ENCODE measurements at places on chromosomes 6 and 20. TPM values are rescaled to one million over a fixed set of nuclear protein-coding genes. Genes with fewer than 3 reads are reported as not detected.

DNA sequence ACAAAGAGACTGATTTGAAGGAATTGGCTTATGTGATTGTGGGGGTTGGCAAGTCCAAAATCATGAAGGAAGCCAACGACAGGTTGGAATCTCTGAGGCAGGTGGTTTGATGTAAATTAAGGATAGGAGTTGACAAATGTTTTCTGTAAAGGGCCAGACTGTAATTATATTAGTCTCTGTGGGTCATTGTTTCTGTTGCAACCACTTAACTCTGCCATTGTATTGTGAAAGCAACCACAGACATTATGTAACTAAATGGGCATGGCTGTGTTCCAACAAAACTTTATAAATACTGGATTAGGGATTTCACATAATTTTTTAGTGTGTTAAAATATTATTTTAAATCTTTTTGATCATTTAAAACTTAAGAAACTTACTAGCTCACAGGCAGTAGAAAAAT is 199.2 kb upstream of the MYLIP start:
- no peaks in the 10 kb centered on the region for H3K36me3 ChIP-seq
- H3K4me1 ChIP-seq: no peaks in the 10 kb centered on the region
- DNase-seq: peak; percentile 17
- no peak overlapping the region for H3K27ac ChIP-seq
- H3K27me3 ChIP-seq: no peaks in the 10 kb centered on the region

Gene SRSF3
- 260 TPM for total RNA-seq

GRCh38 chr6:32623693-32624092 is 13.5 kb upstream of the HLA-DQA1 start:
- no peak for DNase-seq
- no peaks in the 10 kb centered on the region for H3K27me3 ChIP-seq
- H3K27ac ChIP-seq: no peak overlapping the region
- no peak overlapping the region for H3K4me3 ChIP-seq
- H3K36me3 ChIP-seq: no peaks in the 10 kb centered on the region
- H3K4me1 ChIP-seq: no peaks in the 10 kb centered on the region

DNA sequence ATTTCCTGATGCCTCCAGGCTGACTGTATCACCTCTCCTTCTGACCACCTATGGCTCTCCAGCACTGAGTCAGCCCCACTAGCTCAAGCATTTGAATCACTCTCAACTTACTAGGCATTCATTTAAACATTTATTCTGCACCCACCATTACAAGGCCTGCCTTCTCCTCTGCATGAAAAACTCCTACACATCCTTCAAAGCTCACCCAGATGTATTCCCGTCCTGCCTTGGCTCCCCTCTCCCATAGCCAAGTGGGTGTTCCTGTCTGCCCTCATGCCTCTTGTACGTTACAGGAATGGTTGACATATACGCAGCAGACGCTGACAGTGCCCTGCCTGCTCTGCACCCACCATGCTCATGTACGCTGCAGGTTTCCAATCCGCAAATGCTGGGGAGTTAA is 21.6 kb downstream of the KCNK17 start:
- H3K27me3 ChIP-seq: no peaks in the 10 kb centered on the region
- no peak overlapping the region for H3K4me3 ChIP-seq
- no peak overlapping the region for H3K27ac ChIP-seq
- peaks cover 20% of the 10 kb centered on the region for H3K4me1 ChIP-seq
- DNase-seq: no peak
- H3K36me3 ChIP-seq: no peaks in the 10 kb centered on the region

GRCh38 chr20:16590041-16590633 is 16.9 kb upstream of the KIF16B start:
- H3K4me1 ChIP-seq: no peaks in the 10 kb centered on the region
- H3K27ac ChIP-seq: no peak overlapping the region
- no peak overlapping the region for H3K4me3 ChIP-seq
- H3K36me3 ChIP-seq: no peaks in the 10 kb centered on the region
- no peaks in the 10 kb centered on the region for H3K27me3 ChIP-seq

Gene GABRR1
- total RNA-seq: not detected

GRCh38 chr6:160253714-160254113 is 4.9 kb downstream of the SLC22A2 start:
- no peak overlapping the region for H3K27ac ChIP-seq
- H3K36me3 ChIP-seq: no peaks in the 10 kb centered on the region

Gene CD109
- total RNA-seq: 7.8 TPM

Gene COL9A1
- total RNA-seq: not detected

Gene HLA-DRB1
- total RNA-seq: 40.2 TPM

DNA sequence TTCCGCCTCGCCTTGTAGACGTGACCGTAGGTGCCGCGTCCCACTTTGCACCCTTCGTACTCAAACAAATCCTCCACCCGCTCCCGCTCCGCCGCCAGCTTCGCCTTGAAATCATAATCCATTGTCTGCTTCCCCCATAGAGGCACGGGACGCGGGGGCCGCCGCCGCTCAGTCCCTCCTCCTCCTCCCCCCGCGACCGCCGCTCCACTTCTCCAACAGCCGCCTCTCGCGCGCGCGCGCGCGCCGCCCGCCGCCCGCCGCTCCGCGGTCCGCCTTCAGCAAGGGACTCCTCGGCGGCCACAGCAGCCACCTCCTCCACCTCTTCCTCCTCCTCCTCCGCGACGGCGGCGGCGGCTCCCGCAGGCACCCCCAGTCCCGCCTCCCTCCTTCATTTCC is 256 bp downstream of the CDK19 start:
- no peaks in the 10 kb centered on the region for H3K36me3 ChIP-seq
- H3K4me3 ChIP-seq: peak overlapping the region; percentile 98
- H3K4me1 ChIP-seq: peaks cover 5% of the 10 kb centered on the region
- no peak for DNase-seq
- H3K27ac ChIP-seq: peak overlapping the region; percentile 96
- H3K27me3 ChIP-seq: no peaks in the 10 kb centered on the region

DNA sequence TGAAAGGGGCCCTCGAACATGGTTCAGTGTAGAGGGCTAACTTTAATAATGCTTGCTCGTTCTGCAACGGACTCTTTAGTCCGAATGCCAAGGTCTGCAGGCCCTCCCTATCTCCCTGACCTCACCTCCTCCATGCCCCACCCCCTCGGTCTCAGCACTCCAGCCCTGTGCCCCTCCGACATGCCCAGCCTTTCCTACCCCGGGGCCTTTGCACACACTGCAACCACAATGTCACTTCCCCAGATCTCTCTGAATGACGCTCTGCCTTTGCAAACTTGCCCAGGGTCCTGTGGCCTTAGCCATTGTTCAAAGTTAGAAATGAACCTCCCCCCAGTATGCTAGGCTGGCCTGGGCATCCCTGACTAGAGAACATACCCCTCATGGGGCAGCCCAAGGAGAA is 50.0 kb upstream of the NFATC2 start:
- H3K4me1 ChIP-seq: peaks cover 22% of the 10 kb centered on the region
- H3K36me3 ChIP-seq: no peaks in the 10 kb centered on the region
- H3K4me3 ChIP-seq: no peak overlapping the region
- H3K27me3 ChIP-seq: no peaks in the 10 kb centered on the region
- no peak overlapping the region for H3K27ac ChIP-seq

Gene KCNS1
- total RNA-seq: not detected

Gene TLDC2
- total RNA-seq: not detected

DNA sequence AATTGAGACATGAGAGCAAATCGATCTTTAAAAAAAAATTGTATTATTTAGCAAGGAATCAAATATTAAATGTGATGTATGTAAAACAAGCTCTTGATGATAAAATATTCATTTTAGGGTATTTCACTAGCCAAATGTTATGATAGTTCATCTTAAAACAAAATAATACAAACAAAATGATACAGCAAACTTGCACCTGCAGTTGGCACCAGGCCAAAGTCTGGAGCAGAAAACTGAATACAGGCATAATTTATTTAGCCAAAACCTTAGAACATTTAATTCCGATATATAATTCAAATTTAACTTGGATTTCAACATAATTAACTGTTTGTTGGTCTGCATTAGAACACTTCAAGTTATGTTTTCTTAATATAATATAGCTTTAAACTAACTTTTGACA is 60.9 kb downstream of the EPHA7 start:
- H3K4me1 ChIP-seq: no peaks in the 10 kb centered on the region
- H3K36me3 ChIP-seq: no peaks in the 10 kb centered on the region
- H3K27ac ChIP-seq: no peak overlapping the region

GRCh38 chr6:21395121-21395520 is 198.4 kb upstream of the SOX4 start:
- H3K4me3 ChIP-seq: no peak overlapping the region
- no peak overlapping the region for H3K27ac ChIP-seq
- DNase-seq: no peak
- H3K27me3 ChIP-seq: no peaks in the 10 kb centered on the region
- no peaks in the 10 kb centered on the region for H3K4me1 ChIP-seq

Gene SLC12A5
- not detected for total RNA-seq

GRCh38 chr6:38349795-38350194 is 289.9 kb downstream of the BTBD9 start:
- no peaks in the 10 kb centered on the region for H3K4me1 ChIP-seq
- H3K4me3 ChIP-seq: no peak overlapping the region
- no peaks in the 10 kb centered on the region for H3K36me3 ChIP-seq
- no peak for DNase-seq
- H3K27ac ChIP-seq: peak overlapping the region; percentile 21

Gene UBD
- total RNA-seq: 0.63 TPM

Data from tibial nerve (tissue), 4 donors.